ENCODE measurements at places on chromosomes 2 and 18. TPM values are rescaled to one million over a fixed set of nuclear protein-coding genes. Genes with fewer than 3 reads are reported as not detected.

- no peaks in the 10 kb centered on the region for H3K36me3 ChIP-seq
- H3K4me1 ChIP-seq = no peaks in the 10 kb centered on the region
- H3K27me3 ChIP-seq = no peaks in the 10 kb centered on the region
- no peak for DNase-seq
- no peak overlapping the region for H3K4me3 ChIP-seq
Measured at GRCh38 chr2:236882930-236883329, 202.8 kb upstream of the COPS8 start.

- no peaks in the 10 kb centered on the region for H3K27me3 ChIP-seq
- peaks cover 25% of the 10 kb centered on the region for H3K4me1 ChIP-seq
- peak overlapping the region; percentile 38 for H3K4me3 ChIP-seq
Measured at GRCh38 chr2:183079139-183079775, 710 bp downstream of the DUSP19 start.

DNA sequence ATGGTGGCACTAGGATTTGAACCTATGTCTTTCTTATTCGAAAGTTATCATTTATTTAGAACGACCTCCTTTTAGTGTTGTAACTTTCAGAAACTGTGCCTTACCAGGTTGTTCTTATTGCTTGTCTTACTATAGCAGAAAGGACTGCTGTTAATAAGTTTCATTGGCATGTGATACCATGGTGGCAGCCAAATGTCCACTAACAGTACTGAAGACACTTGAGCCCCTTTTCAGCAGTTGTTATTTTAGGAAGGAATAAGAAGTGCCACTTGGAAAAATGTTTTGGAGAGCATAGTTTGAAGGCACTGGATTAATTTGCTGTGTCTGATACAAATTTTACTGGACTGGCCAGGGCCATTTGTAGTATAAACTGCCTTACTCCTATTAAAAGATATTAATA, 37.7 kb downstream of the CEP192 start:
- no peak overlapping the region for H3K27ac ChIP-seq
- no peaks in the 10 kb centered on the region for H3K4me1 ChIP-seq
- H3K36me3 ChIP-seq = peaks cover 96% of the 10 kb centered on the region
- H3K27me3 ChIP-seq = no peaks in the 10 kb centered on the region
- DNase-seq = no peak
- H3K4me3 ChIP-seq = no peak overlapping the region

DNA sequence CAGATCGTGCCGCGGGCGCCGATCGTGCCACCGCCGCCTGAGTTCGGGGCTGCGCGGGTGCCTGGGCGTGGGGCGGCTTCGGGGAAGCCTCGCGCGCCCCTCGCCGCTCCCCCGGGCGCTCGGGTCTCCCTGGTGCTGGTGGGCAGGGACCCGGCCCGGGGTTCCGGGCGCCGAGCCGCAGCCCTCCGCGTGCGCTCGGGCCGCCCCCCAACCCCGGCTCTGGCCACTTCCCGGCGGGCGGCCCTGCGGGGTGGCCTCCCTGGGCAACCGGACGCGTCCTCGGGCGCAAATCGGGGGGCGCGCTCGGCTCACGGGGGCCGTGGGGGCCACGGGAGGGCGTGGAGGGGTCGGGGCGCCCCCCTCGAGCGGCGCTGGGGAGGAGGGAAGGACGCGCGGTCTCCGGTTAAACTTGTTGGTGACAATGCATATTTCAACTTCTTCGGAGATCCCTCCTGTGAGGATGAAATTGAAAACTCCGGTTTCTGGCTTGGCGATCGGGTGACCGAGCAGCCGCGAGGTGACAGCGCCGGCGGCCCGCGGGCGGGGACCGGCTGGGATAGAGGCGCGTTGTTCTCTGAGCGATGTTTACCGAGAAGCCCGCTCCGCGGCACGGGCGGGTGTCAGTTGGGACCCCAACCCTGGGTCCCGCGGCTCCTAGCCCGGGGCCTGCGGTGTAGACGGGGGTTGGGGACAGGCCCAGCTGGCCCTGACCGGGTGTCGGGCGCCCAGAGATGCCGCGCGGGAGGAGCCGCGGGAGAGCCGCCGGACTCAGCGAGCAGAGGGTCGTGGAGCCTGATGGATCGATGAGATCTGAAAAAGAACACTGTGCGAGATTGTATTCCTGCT, 676 bp downstream of the SH3BP4 start:
- no peaks in the 10 kb centered on the region for H3K27me3 ChIP-seq
- peaks cover 20% of the 10 kb centered on the region for H3K4me1 ChIP-seq
- H3K4me3 ChIP-seq = peak overlapping the region; percentile 94

The CIB4 gene
- not detected for total RNA-seq

The SCTR gene
- not detected for total RNA-seq

The PLA2R1 gene
- total RNA-seq = 10.0 TPM

Measured in esophagus squamous epithelium (tissue), 5 donors.